Activated naive CD4-positive, alpha-beta T cell treated with anti-CD3 and anti-CD28 coated beads, Interleukin-2, amount 10 ng/mL, durations not matched to agents 7 days and 5 days (primary cell): ENCODE measurements at places on chromosomes 3 and 15.

GRCh38 chr3:104987859-104988258 is 378.9 kb upstream of the ALCAM start:
- no peak for DNase-seq
- H3K27me3 ChIP-seq: no peaks in the 10 kb centered on the region
- H3K4me3 ChIP-seq: no peak overlapping the region
- H3K4me1 ChIP-seq: no peaks in the 10 kb centered on the region
- no peaks in the 10 kb centered on the region for H3K36me3 ChIP-seq

DNA sequence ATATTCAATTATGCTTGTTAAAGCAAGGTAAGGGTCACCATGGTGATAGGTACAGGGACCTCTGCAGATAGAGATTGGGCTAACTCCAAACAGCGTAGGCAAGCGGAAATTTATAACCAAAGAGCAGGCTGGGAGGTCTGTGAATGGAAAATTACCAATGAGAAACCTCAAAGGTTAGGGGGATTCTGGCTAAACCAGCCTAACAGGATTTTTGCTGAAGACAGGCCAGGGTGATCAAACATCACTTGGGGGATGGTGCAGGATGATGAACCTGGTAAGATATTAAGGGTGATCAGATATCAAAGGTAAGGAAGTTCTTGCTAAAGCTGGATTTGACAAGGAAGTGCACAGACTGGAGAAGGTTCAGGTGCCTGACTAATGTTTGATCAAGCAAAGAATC is 35.3 kb upstream of the SNRPN start:
- no peaks in the 10 kb centered on the region for H3K27me3 ChIP-seq
- peaks cover 4% of the 10 kb centered on the region for H3K4me1 ChIP-seq
- DNase-seq: no peak
- no peak overlapping the region for H3K27ac ChIP-seq
- no peak overlapping the region for H3K4me3 ChIP-seq

GRCh38 chr3:1082108-1082507 is 10.7 kb upstream of the CNTN6 start:
- H3K36me3 ChIP-seq: no peaks in the 10 kb centered on the region
- no peaks in the 10 kb centered on the region for H3K4me1 ChIP-seq
- DNase-seq: no peak

DNA sequence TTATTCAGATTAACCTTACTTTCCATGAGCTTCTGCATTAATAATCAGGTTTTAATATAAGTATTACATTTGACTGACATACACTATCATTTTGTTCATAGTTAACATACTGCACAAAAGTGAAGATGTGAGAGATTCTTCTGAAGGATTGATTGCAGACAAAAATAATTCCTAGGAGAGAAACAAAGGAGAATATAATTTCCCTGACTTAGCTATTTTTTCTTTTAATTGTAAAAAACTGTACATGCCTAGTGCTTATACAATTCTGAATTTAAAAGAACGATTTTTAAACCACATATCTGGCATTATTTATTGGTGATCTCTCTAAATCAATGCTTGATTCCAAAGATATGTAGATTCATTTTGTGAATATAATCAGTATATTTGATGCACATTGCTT is 11.0 kb upstream of the DCBLD2 start:
- no peak for DNase-seq
- H3K4me1 ChIP-seq: no peaks in the 10 kb centered on the region
- no peaks in the 10 kb centered on the region for H3K36me3 ChIP-seq
- H3K27me3 ChIP-seq: peaks cover 12% of the 10 kb centered on the region
- no peak overlapping the region for H3K27ac ChIP-seq

DNA sequence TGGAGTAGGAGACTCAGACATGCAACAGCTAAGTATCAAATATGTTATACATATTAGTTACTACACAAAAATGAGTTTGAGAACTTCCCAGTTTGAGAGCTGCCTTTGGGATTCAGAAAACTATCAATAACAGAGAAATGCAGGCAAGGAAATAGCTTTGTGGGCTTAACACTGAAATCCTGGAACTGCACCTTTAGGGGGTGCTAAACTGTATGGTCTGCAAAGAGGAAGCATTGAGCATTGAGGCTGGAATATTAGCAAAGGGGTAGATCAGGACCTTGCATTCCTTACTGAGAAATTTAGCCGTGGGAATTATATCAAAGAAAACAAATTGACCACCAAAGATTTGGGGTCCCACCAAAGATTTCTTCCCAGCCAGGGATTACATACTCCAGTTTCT is 580.0 kb downstream of the ZNF385D start:
- H3K27me3 ChIP-seq: no peaks in the 10 kb centered on the region
- DNase-seq: no peak
- H3K4me1 ChIP-seq: no peaks in the 10 kb centered on the region
- H3K36me3 ChIP-seq: no peaks in the 10 kb centered on the region

DNA sequence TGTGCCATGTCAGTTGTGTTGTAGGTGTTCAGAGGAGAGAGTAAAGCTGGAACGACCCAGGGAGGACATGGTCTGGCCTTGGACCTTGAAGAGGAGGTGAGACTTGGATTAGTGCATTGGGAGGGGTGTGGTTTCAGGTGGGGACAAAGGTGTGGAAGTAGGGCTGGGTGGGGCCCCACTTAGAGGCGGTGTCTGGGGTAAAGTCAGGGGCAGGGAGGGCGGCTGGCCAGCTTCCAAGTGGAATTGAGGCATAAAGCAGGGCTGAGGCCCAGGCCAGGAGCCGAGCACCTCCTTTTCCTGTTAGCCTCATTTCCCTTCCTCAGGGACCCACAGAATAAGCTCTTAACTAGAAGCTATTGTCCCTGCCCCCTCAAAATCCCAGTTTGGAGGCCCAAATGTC is 36.2 kb upstream of the FLNB start:
- H3K4me3 ChIP-seq: no peak overlapping the region
- H3K4me1 ChIP-seq: peaks cover 20% of the 10 kb centered on the region
- no peaks in the 10 kb centered on the region for H3K36me3 ChIP-seq
- peaks cover 12% of the 10 kb centered on the region for H3K27me3 ChIP-seq
- DNase-seq: no peak
- H3K27ac ChIP-seq: no peak overlapping the region

GRCh38 chr3:117226932-117227331 is 517.4 kb downstream of the TUSC7 start:
- no peak overlapping the region for H3K4me3 ChIP-seq
- H3K4me1 ChIP-seq: no peaks in the 10 kb centered on the region
- no peak overlapping the region for H3K27ac ChIP-seq
- no peak for DNase-seq

GRCh38 chr3:123627673-123628670 is 43.1 kb upstream of the HACD2 start:
- no peaks in the 10 kb centered on the region for H3K4me1 ChIP-seq
- H3K27ac ChIP-seq: no peak overlapping the region
- no peak for DNase-seq
- H3K27me3 ChIP-seq: peaks cover 12% of the 10 kb centered on the region

DNA sequence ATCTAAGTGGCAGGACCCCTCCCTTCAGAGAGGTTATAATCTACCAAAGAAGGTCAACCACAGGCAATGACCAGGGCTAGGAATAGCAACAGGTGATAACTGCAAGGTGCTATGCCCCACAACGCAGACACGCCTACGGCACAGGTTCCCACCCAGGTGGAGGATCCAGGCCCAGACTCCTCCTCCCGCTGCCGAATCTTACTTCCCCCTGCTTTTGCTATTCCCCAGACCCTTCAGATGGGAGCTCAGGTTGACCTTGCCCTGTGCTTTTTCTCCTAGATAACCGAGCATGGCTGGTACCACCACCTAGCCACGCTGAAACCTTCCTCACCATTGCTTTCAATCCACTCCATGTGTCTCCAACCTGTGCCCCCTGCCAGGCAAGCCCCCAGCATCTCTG is 142.2 kb upstream of the IGF1R start:
- H3K27ac ChIP-seq: no peak overlapping the region
- H3K4me3 ChIP-seq: no peak overlapping the region
- no peaks in the 10 kb centered on the region for H3K36me3 ChIP-seq
- DNase-seq: no peak
- no peaks in the 10 kb centered on the region for H3K4me1 ChIP-seq

- peaks cover 7% of the 10 kb centered on the region for H3K4me1 ChIP-seq
- H3K36me3 ChIP-seq: no peaks in the 10 kb centered on the region
- no peak for DNase-seq
- H3K4me3 ChIP-seq: peak overlapping the region; percentile 43
Measured at GRCh38 chr3:57079474-57079831, 19.0 kb downstream of the SPATA12 start.

- no peaks in the 10 kb centered on the region for H3K4me1 ChIP-seq
- no peak for DNase-seq
- no peak overlapping the region for H3K4me3 ChIP-seq
- no peak overlapping the region for H3K27ac ChIP-seq
Measured at GRCh38 chr15:60370869-60371136, 27.0 kb downstream of the ANXA2 start.

DNA sequence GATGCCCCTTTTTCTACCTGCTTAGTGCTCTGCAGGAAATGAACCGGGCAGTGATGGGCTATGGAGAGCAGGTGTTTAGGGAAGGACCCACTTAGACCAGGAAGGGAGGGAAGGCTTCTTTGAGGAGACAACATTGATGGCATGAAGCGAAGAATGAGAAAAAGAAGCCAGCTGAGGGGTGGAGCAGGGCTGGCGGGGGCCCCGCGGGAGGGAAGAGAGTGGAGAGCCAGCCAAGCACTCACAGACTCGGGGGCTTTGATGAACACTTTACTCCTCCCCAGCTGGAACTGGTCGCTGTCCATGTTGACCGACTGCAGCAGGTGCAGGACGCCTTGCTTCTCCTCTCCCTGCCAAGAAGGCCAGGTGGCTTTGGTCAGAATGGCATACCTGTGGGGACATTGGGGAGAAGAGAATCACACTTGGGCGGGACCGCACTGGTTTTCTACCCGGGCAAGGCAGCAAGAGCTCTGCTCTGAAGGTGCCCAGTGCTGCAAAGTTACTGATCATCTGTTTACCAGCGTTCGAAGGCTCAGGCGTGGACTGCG is 28.4 kb upstream of the LDHAL6B start:
- H3K27ac ChIP-seq: no peak overlapping the region
- peaks cover 11% of the 10 kb centered on the region for H3K4me1 ChIP-seq
- H3K4me3 ChIP-seq: no peak overlapping the region
- peaks cover 33% of the 10 kb centered on the region for H3K27me3 ChIP-seq

GRCh38 chr3:188071636-188072035 is 82.3 kb upstream of the LPP start:
- no peak overlapping the region for H3K27ac ChIP-seq
- DNase-seq: no peak
- no peak overlapping the region for H3K4me3 ChIP-seq
- no peaks in the 10 kb centered on the region for H3K4me1 ChIP-seq
- H3K27me3 ChIP-seq: peaks cover 12% of the 10 kb centered on the region

- H3K36me3 ChIP-seq: peaks cover 23% of the 10 kb centered on the region
- no peak overlapping the region for H3K27ac ChIP-seq
- no peaks in the 10 kb centered on the region for H3K4me1 ChIP-seq
- H3K4me3 ChIP-seq: no peak overlapping the region
- no peak for DNase-seq
Measured at GRCh38 chr15:41001524-41002214, 48.4 kb downstream of the CHAC1 start.

DNA sequence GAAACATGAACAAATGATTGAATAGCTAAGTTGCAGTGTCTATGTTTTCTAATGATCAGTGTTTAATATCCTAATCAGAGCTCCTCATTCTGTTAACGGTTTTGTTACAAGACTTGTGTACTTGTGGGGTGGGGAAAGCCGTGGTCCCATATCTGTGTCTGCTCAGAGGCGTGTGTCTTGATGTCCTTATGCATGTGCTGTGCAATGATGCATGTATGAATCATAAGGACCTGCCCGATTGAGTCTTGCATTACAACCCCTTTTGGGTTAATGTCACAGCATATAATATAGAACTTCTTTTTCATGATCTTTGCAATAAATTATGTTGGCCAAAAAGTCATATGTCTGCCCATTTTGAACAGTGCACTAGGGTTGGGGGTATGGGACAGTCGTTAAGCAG is 233.4 kb downstream of the ITPR1 start:
- H3K27ac ChIP-seq: no peak overlapping the region
- H3K27me3 ChIP-seq: no peaks in the 10 kb centered on the region
- H3K36me3 ChIP-seq: peaks cover 24% of the 10 kb centered on the region

GRCh38 chr3:126923895-126924294 is 59.0 kb upstream of the PLXNA1 start:
- peaks cover 5% of the 10 kb centered on the region for H3K27me3 ChIP-seq
- peaks cover 2% of the 10 kb centered on the region for H3K4me1 ChIP-seq
- no peak for DNase-seq

DNA sequence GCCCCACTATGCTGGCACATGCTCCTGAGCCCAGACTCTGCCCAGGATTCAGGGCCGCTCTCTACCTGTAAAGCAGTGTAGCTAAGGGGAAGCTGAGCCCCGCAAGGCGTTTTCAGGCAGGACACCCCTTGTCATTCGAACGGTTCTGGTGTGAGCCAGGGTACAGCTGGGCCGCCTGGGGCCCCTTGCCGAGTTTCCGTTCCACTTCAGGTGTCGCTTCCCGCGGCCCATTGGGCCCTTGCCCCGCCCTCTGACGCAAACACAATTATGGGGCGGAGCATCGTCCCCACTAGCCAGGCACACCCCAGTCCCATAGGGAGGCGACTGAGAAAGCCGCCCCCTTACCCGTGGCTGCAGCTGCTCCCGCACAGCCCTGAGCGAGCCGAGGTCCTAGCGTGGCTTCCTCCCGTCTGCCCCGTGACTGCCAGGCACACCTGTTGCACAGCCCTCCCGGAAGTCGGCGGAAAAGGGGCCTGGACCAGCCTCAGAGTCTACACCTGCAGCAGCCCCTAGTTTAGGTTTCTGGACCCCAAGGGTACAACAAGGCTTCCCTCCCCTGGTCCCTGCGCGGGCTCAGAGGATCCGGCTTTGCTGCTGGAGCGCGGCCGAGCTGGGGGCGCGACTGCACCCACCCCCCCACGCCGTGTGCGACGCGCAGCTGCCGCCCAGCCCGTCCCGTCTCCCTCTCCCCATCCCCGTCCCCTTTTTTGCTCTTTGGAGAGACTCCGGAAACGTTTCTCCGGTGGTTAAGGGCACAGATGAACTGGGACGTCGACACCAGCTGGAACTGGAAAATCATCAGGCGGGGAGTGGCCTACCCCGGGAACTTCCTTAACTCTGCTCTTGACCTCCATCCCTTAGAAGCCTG is at the start of gene PLSCR2:
PLSCR2 (minus strand) TSS at position 412 of the 868 bp plus-strand sequence. CDS start 9,657 bp downstream, outside the sequence.
- peak within 1 kb of the TSS; percentile 72 for H3K4me3 ChIP-seq
- peaks cover 2% of the 10 kb centered on the region for H3K27me3 ChIP-seq
- H3K36me3 ChIP-seq: no peaks in the 10 kb centered on the region
- peaks cover 14% of the 10 kb centered on the region for H3K4me1 ChIP-seq

DNA sequence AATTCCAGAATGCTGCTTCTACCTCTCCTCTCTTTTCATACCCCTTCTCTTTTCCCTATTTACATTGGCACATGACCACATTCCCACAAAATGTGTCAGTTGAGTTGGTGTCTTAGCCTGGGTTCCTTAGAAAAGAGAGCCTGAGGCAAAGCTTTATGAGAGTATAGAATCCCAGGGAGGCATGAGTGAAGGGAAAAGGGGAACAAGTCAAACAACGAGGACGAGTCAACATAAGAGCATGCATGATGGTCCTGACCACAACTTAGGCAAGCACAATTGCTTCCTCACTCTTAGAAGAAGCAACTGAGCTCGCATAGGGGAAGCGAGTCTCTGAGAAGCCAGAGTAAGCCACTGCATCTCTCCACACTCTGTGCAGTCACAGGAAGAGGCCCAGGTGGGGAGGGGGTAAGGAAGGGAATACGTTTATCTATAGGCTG is 15.4 kb upstream of the ZNF774 start:
- no peak overlapping the region for H3K4me3 ChIP-seq
- peaks cover 10% of the 10 kb centered on the region for H3K4me1 ChIP-seq
- peak; percentile 45 for DNase-seq
- no peaks in the 10 kb centered on the region for H3K27me3 ChIP-seq
- no peak overlapping the region for H3K27ac ChIP-seq
- H3K36me3 ChIP-seq: no peaks in the 10 kb centered on the region
